HS-27A (cell line): ENCODE measurements at places on chromosomes 5 and 9.
A peak's percentile ranks its signal among the peaks of the same experiment; 100 is the strongest.

- DNase-seq = no peak
Measured at GRCh38 chr5:157657516-157657915, 5.3 kb upstream of the SOX30 start.

DNA sequence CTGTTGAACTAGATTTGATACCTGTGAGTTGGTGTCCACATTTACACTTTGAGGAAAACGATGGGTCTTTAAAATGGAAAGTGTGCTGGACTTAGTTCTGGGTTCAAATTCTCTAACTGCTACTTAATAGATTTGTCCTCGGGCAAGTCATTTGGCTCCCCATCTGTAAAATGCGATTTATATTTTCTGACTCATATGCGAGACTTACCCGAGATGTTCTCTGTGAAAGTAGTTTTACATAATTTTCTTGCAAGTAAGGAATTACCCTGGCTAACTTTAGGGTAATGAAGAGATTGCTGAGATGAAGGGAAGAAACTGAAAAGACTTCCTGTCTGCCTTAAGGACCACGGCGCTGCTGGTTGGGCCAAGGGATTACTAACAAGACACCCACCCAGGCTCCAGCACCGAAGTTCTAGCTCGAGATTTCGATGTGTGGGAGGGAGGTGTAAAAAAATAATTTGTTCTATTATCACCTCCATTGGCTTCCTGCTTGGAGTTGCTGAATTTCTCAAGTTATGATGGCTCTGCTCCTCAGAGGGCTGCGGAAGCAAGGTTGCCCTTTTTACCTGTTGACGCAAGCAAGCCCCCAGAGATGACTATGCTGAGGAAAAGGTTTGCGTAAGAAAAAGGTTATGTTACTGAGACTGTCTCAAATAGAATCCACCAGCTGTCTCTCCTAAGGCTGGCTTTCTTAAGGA is 24.1 kb downstream of the PCSK1 start:
- DNase-seq = no peak

GRCh38 chr9:136147890-136148714 is 29.4 kb upstream of the TMEM250 start:
- no peak for DNase-seq

GRCh38 chr5:40871177-40871576 is 30.0 kb downstream of the CARD6 start:
- no peak for DNase-seq

DNA sequence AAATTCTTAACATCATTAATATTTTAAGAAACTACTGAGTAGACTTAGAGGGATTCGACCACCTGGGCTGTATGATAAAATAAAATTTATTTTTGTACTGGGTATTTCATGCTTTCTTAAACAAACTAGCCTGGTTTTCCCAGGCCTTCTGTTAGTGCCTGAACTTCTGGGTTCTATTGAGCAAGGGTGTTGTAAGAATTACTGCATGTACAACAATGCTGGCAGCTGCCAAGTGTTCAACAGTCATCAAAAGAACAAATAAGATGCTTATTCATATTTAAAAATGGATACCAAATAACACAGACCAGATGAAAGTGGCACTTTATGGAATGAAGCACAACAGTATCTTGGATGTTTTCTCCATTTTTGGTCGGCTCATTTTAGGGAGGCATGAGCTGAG is 123.2 kb upstream of the FBXL7 start:
- DNase-seq = no peak

DNA sequence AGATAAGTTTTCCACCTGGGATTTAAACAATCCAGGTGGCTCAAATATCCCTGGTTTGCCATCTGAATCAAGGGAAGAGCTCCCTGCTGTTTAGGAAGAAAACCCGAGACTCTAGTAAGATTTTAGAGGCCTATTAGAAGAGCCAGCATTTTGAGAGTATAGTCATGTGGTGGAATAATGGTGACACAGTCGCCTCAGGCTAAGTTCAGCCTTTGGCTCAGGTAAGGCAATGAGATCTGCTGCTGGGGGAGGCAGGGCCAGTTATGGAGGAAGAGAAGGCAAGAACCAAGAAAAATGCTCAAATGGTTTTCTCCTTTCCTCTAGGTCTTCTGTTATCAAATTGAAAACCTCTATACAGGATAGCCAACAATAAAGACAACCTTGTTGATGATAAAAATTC is 16.2 kb downstream of the RAD1 start:
- DNase-seq = no peak

DNA sequence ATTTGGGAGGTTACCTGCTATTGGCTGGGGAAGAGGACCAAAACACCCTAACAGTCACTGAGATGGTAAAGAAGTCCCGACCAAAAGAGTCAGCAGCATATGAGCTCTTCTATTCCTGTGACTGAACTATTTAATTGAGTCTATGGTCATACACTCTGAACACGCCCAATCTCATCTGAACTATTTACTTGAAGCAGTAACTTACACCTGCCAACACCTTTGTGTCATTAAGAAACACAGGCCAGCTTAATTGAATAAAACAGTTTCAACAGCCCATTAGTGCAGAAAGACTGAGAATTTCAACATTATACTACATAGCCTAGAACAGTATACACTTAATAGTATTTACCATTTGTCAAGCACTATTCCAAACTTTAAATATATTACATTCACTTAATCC is 47.8 kb downstream of the NR6A1 start:
- DNase-seq = no peak

DNA sequence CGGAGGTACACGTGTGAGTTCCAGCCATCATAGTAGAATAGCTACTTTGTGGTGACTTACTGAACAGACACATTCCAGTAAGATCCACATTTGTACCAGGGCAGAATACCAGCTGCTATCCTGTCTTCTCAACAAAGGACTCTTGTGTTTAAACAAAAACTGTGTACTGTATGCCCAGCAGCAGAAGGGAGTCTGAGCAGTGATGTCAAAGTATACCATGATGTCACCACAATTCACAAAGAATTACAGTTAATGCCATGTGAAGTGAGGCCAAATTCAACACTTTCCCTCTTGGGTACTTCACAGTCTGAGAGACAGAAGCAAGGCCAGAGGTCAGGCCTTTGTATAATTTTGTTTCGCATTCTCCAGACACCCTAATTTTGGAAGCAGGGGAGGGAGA is 137.0 kb downstream of the ADAMTSL1 start:
- no peak for DNase-seq

GRCh38 chr5:73692166-73692640 is 66.2 kb downstream of the ARHGEF28 start:
- DNase-seq = peak; percentile 52

GRCh38 chr5:112929336-112930081 is 7.5 kb upstream of the REEP5 start:
- no peak for DNase-seq

DNA sequence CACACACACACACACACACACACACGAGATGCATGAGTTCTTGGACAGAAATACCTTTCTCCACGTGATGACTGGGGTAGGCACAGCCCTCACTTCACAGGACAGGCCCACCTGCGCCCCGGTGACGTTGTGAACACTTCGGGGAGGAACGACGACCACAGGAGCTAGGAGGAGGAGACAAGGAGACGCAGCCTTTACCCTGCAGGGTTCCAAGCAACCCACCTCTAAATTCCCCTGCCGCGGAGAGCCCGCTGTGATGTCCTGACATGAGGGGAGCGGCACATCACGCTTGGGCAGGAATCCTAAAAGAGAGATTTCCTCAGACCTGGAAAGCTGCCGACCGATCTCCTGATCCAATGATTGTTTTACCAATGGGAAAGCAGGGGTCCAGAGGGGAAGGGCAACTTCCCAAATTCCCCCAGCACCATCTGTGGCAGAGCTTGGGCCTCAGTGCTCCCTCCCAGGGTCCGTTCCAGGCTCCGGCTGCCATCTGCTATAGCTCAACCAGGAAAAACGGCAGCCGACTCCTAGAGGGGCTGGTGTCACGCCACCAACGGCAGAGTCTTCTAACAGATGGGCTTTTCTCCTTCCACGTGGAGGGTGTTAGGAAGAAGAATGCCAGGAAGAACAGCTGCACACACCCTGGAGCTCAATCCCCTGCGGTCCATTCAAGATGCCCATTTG is 10.1 kb downstream of the IGFBPL1 start:
- no peak for DNase-seq

DNA sequence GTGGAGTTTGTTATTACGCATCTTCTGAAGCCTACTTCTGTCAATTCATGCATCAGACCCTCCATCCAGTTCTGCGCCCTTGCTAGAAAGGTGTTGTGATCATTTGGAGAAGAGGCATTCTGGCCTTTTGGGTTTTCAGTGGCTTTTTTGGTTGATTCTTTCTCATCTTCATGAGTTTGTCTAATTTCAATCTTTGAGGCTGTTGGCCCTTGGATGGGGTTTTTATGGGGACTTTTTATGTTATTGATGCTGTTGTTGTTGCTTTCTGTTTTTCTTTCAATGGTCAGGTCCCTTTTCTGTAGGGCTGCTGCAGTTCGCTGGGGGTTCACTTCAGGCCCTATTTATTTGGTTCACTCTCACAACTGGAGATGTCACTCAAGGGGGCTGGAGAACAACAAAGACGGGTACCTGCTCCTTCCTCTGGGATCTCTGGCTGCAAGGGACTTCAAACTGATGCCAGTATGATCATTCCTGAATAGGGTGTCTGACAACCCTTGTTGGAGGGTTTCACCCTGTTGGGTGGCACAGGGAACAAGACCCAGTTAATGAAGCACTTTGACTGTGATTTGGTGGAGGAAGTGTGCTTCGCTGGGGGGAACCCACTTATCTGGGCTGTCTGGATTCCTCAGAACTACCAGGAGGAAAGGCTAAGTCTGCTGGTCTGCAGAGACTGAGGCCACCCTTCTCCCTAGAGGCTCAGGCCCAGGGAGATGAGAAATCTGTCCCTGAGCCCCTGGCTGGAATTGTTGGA is 226.7 kb upstream of the PTGER4 start:
- no peak for DNase-seq

- DNase-seq = no peak
Measured at GRCh38 chr9:87882627-87883026, at the start of gene SPATA31E1. TSS of gene SPATA31E1 (plus strand) at chr9:87882877. CDS start at chr9:87882892, 15 bp downstream.

DNA sequence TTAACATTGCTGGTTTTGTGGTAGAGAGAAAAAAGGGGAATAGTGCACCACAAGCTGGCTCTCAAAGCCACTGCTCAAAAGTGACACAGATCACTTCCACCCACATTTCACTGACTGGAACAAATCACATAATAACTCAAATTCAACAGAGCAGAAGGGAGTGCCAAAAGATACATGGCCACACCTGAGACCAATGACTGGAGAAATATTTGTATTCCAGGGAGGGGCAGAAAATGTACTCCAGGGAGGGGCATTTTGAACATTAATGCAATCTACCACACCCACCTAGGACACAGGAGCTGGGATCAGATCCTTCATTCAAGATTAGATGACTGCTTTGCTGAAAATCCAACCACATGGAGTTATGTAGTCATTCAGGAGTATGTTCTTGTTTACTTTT is 44.8 kb upstream of the ALDOB start:
- DNase-seq = no peak

DNA sequence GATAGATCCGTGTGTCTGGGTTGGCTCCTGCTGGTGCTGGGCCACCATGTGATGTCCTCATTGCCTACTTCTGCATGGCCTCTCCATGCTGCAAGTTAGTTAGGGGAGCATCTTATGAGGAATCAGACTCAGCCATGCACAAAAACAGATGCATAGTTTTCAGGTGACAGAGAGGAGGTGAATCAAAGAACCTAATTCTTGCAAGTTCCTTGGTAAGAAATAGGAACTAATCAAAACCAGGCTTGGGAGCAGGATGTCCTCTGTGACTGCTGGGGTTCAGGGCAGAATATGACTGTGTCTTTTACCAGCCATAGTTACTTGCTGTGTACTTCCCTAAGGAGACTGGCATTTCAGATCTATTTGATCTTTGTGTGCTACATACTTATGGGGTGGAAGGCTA is 61.6 kb downstream of the C9orf152 start:
- DNase-seq = no peak

GRCh38 chr5:58912116-58912515 is 329.2 kb downstream of the RAB3C start:
- no peak for DNase-seq

DNA sequence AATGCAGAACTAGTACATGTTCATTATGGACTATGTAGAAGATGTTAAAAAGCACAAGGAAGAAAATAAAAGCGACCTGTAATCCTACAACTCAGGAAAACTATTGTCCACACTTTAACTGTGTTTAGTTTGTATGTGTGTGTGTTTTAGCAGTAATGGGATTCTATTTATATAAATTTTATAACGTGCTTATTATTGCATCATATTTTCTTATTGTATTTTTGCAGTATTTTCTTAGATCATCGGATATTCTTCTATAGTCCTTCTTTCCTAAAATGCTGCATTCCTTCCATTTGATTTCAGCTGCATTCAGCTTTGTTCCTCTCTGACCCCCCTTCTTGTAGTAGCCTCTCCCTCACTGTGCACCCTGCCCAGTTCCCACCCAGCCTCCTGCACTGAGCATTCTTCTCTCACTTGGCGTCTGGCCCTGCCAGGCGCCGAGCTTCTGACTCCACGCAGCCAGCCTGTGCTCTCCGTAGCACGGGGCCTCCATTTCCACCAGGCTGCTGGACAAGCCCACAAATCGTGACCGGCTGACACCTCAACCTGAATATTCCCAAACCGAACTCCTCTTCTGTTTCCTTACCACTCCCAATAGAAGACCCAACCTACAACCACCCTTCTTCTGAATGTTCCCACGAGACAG is 39.9 kb downstream of the MVB12B start:
- DNase-seq = no peak

DNA sequence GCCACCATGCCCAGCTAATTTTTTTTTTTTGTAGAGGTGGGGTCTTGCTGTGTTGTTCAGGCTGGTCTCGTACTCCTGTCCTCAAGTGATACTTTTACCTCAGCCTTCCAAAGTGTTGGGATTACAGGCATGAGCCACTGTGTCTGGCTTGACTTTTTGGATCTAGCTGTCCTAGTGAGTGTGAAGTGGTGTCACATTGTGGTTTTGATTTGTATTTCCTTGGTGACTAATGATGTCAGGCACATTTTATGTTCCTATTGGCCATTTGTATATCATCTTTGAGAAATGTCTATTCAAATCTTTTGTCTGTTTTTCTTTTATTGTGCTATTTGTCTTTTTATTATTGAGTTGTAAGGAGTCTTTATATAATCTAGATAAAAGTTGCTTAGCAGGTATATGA is 53.5 kb upstream of the MCCC2 start:
- no peak for DNase-seq

DNA sequence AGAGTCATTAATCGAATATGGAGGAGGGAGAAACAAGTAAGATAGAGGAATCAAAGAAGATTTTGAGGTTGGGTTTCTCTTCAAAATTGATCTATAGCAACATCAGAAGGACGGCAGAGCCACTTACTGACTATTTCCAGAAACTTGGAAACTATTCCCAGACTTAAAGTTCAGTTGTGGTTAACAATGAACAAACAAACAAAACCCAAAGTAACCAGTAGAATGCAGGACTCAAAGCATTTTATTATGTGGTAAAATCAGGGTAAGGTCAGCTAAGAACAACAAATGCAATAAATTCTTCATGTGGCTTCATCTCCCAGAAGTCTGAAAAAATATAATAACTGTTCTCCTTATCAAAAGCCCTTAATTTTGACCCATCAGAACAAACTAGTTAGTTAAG is 54.9 kb upstream of the OSMR start:
- DNase-seq = no peak

- no peak for DNase-seq
Measured at GRCh38 chr5:165152058-165152457, 1646.6 kb downstream of the MAT2B start.

GRCh38 chr5:83891261-83891660 is 170.6 kb upstream of the HAPLN1 start:
- no peak for DNase-seq

GRCh38 chr5:68287976-68288706 is 72.6 kb downstream of the PIK3R1 start:
- no peak for DNase-seq
